Activated CD4-positive, CD25-positive, alpha-beta regulatory T cell treated with anti-CD3 and anti-CD28 coated beads, Interleukin-2, amount 50 U/mL, for 16 hours (primary cell): ENCODE measurements at places on chromosomes 6 and 20.

DNA sequence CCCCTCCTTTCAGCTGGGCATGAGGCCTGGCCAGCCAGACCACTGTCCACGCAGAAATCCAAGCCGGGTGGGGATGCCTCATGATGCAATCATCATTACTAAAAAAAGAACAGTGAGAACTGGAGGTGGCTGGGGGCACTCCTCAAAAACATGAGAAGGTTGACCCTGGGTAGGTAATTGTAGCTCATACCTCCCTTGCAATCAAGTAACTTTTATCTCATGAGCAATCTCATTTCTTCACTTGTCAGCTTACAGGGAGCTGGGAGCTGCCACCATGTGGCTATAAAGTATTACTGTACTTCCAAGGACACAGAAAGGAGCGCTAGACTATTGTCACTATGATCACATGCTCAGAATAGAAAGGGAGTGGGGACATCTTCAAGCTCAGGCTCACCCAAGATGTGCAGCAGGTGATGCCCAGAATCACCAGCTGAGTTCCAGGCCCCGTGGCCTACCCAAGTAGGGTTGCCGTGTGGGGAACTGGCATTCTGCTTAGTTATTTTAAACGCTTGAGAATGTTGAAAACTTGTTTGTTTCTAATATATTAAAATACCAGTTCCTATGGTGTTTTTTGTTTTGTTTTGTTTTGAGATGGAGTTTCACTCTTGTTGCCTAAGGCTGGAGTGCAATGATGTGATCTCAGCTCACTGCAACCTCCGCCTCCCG lies 3.0 kb upstream of the CDH26 start:
- DNase-seq: no peak

DNA sequence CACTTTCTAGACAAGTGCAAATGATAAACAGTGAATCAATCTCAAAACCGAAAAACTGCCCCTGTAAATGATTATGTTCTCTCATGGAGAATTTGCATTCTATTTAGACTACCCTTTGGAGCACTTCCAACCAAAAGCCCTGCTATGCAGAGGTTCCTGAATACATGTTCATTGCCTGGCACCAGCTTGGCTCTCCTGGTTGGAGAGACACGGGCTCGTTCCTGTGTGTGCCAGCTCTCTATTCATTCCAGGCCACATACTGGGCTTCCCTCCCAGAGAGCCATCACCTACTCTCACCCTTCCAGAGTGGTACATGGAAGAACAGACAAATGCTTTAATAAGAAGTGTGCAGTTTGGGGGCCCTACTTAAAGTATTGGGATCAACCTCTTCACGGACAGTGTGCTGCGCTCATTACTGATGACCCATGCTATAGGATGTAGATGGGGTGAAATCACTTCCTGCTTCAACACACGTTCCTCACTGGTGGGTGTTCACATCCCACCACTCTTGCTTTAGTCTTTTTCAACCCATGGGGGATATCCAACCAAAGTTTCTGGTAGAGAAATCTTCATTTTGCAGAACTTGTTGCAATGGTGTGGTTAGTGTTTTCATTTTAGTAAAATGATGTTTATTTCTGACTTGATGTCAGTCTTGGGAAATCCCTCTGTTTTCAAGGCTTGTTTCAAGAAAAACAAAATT lies 38.5 kb upstream of the NAA20 start:
- DNase-seq: no peak

DNA sequence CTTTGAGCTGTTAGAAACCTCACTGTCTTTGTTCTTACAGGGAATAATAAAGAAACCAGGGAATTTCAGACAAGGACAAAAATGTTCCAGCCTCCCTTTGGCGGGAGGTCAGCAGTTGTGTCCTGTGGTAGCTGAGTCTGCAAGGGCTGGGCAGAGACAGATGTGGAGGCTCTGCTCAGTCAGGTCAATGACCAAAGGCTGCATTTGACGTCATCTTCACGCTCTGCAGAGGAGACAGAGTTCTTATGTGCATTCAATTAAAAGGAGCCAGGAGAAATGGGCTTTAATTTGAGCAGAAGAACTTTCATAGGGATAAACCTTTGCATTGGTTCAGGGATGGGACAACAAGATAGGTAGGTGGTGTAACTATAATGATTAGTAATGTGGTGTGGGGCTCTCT lies 45.1 kb upstream of the FOXA2 start:
- DNase-seq: no peak

GRCh38 chr20:35823937-35824336 lies 52.1 kb downstream of the PHF20 start:
- no peak for DNase-seq

DNA sequence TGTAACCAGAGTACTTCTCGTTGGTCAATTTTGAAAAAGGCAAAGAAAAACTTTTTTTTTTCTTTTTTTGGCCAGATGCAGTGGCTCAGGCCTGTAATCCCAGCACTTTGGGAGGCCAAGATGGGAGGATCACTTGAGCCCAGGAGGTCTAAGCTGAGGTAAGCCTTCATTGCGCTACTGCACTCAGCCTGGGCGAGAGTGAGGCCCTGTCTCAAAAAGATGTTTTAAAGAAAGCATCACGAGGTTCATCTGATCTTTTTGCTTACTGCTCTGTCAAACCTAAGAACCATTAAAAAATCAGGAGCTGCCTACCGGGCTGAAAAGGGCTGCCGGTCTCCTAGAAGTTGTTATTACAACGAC lies 607 bp downstream of the LYRM2 start:
- DNase-seq: no peak

DNA sequence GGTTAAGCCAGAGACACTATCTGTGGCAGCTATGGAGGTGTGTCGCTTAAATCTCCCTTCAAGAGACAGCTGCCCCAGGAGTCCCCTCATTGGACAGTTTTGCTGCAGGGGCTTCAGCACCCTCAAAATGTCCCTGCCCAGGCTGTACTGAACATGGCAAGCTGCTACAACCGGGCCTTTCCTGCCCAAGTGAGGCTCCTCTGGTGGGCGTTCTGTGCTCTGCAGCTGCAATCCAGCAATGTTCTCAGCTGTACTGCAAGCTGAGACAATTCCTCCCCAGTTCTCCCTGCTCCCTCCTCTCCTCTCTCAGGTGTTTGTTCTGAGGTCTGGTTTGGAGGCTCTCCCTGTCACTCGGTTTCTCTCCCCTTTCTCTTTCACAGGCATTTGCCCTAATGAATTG lies 190.8 kb upstream of the LAMP5 start:
- DNase-seq: no peak

- no peak for DNase-seq
Observed at GRCh38 chr6:165725201-165725600, 62.2 kb upstream of the PDE10A start.

DNA sequence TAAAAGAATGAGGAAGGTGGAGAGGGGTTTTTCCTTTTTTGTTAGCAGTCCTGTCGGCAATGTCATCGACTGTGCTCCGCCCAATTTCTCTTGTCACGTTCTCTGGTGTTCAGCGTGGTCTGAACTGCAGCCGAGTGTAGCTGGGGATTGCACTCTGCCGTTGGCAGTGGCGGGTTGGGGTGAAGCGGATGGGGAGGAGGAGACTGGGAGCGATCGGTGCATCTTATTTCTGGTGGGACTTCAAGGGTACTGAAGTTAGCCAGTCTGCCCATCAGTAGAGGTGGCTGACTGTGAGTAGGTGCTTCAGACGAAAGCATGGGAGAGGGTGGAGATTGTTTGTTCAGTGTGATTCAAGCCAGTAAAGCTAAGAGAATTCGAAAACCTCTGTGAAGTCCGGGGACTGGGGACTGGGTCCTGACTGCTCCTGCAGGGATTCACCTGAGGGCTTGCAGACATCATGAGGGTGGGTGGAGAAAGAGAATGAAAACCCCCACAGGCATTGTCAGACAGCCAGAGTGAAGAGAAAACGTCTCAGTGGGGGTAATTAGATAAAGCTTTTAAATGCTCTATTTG lies 5.1 kb downstream of the RREB1 start:
- no peak for DNase-seq

GRCh38 chr20:17661121-17661744 lies 20.8 kb downstream of the RRBP1 start:
- no peak for DNase-seq

GRCh38 chr6:17397764-17398194 lies 4.4 kb downstream of the CAP2 start:
- DNase-seq: no peak

GRCh38 chr20:21127201-21127981 lies 1.5 kb downstream of the KIZ start:
- DNase-seq: no peak

- no peak for DNase-seq
Observed at GRCh38 chr6:43708860-43709653, 21.5 kb upstream of the MRPS18A start.

DNA sequence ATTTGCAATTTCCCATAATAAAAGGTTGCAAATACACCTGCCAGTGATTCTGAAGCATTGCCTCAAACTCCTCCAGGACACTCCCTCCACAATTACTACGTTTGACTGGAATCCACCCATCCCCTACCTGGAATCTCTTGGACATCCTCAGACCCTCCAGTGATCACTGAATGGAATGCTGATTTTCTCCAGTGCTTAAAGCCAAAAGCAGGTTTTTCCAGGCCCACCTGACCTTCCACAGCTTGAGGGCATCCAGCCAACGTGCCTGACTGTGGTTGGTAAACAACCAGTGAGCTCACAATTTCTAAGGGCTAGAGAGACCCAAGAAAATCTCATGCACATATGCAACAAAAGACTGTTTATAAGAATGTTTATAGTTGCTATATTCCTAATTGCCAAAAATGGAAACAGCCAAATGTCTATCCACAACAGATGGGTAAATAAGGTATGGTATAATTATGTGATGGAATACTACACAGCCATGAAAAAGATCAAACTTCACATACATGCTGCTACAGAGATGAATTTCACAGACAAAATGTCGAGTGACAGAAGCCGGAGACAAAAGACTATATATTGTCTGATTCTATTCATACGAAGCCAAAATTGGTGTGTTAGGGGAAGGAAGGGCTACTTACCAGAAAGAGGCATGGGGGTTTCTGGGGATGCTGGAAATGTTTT lies 147.1 kb upstream of the RREB1 start:
- DNase-seq: no peak

GRCh38 chr6:10410207-10411050 lies 4.4 kb downstream of the TFAP2A start:
- no peak for DNase-seq

GRCh38 chr6:157967020-157967419 lies 14.6 kb upstream of the SYNJ2 start:
- no peak for DNase-seq

GRCh38 chr6:31086788-31087440 lies 25.5 kb downstream of the C6orf15 start:
- no peak for DNase-seq

DNA sequence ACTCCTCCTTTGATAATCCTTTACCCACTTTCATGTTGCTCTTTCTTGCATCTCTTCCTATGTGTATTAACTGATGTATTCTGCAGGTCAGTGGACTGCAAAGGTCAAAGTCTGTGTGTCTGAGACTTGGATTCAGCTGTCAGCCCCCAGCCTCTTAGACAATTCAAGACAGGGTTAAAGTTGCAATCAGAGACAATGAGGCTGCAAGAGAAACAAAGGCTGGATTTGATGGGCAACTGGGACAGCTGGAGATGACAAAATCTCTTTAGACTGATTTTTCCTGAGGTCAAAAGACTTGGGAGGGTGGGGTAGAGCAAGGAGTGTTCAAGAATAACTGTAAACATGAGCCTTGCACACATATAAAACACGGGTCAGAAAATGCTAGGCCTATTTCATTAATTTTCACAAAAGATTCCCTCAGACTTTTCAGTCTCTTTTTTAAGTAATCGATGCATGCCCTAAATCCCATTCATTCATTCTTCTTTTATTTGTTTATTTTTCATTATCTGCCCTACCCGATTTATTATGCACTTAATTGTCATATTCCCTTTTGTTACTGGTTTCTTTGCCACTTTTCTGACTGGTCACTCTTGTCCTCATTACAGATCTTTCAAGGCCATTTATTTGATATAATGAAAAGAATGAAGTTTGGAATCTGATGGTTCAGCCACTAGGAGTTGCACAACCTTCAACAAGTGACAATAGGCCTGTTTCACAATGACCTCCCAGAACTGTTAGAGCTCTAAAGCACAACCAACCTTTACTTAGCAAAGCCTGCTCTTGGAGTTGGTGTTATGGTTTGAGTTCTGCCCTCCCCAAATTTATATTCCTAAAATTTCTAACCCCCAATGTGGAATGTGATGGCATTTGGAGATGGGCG lies 33.8 kb upstream of the AKAP12 start:
- no peak for DNase-seq

GRCh38 chr6:18533793-18534192 lies 146.6 kb downstream of the RNF144B start:
- DNase-seq: no peak

GRCh38 chr20:33893314-33893713 lies 82.2 kb downstream of the CHMP4B start:
- no peak for DNase-seq

GRCh38 chr6:108156938-108157233 lies 8.9 kb upstream of the NR2E1 start:
- no peak for DNase-seq

- no peak for DNase-seq
Observed at GRCh38 chr6:165597821-165598220, 65.2 kb downstream of the PDE10A start.
